ENCODE measurements at places on chromosomes 4 and X.

DNA sequence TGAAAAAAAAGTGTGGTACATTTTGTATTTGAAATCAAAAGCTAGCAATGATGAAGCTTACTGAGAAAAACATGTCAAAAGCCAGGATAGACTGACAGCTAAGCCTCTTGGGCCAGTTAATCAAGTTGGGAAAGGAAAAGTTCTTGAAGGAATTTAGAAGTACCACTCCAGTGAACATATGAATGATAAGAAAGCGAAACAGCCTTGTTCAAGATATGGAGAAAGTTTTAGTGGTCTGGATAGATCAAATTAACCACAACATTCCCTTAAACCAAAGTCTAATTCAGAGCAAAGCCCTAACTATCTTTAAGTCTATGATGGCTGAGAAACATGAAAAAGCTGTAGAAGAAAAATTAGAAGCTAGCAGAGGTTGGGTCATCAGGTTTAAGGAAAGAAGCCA, 268.3 kb downstream of the PDHA2 start:
- no peak for DNase-seq

DNA sequence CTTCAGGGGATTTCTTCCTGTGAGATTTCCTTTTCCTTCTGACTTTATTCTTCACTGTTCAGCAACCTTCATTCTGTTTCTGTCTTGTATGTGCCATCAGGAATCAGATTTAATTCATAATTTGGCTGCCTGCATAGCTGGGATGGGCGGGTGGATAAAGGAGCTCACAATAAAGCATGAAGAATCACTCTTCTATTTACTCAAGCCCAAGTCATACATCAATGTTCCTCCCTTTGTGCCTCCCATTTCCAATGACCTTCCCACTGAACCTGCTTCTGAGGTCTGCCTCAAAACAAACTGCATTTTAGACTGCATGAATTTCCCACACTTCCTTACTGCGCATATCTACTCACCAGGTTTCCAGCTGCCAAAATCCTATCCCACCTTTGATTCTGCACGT, 14.0 kb downstream of the PDGFC start:
- no peak for DNase-seq

DNA sequence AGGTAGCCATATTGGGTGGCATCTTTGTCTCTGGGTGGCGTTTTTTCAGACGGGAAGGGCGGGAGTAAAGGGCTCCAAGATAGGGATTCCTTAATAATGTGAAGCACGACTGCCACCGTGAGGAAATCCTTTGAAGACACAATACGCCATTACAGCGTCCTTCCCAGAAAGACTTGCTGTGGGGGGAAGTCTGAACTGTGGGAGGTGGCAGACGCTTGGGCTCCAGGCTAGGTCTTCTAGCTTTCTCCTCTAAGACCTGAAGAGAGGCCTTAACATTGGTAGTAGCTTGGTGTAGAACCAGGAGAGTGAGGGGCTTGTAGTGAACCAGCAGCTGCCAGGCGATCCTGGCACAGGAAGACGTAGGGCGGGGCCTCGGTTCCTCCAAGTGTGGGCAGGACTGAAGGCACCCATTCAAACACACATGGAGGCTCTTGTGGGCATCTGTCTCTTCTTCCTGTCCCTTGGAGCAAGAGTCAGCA, 197.3 kb downstream of the OR13H1 start:
- no peak for DNase-seq

GRCh38 chr4:187417721-187418120, 577.9 kb upstream of the ZFP42 start:
- no peak for DNase-seq

DNA sequence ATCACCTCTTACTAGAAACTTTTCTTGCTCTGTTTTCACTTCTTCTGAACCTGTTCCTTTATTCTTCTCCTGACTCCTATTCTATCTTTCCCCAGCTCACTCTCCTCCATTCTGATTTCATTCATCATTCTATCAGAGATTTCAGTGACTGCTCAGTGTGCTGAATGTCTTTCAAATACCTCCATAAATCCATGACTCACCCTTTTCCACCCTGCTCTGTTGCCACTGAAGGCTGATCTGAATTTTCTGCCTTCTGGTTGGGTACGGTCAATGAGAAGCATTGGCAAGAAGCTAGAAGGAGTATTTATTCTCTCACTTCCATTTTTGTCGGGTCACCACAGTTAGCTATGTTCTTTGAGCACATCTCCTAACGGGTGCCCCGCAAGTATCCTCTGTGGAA, 265.9 kb downstream of the CBLL2 start:
- DNase-seq = no peak

- DNase-seq = no peak
Measured at GRCh38 chrX:9144701-9145241, 110.8 kb upstream of the FAM9B start.

GRCh38 chr4:159944477-159944876, 841.6 kb downstream of the RAPGEF2 start:
- DNase-seq = no peak

DNA sequence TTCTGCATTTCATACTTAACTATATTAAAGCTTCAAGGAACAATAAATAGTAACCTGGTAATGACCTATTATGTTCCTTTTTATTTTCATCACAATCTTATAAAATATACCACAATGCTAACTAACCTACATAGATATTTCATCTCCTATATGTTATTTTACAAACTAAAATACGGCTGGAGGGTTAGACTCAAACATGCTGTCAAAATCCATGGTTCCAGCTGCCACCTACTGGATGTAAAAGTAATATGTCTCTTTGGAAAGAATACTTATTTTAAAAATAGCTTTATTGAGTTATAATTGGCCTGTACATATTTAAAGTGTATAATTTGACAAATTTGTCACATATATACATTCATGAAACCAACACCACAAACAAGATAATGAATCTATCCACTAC, 15.0 kb downstream of the RGN start:
- DNase-seq = peak; percentile 46

DNA sequence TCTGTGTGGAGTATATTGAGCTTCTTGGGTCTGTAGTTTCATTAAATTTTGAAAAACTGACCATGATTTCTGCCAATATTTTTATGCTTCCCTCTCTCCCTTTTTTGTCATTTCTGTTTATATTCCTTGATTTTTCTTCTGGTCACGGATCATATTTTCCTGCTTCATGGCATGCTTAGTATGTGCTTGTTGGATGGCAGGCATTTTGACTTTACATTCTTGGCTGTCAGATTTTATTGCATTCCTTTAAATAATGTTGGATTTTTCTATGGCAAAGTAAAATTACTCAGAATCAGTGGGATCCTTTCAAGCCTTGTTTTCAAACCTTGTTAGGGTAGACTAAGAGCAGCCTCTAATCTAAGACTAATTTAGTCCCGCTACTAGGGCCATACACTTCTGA, 531.8 kb downstream of the IL15 start:
- no peak for DNase-seq
